ENCODE measurements at places on chromosomes 1 and 21.

GRCh38 chr21:15472108-15473040 lies 257.4 kb upstream of the USP25 start:
- DNase-seq = no peak

GRCh38 chr1:182046763-182047162 lies 14.7 kb downstream of the ZNF648 start:
- DNase-seq = no peak

DNA sequence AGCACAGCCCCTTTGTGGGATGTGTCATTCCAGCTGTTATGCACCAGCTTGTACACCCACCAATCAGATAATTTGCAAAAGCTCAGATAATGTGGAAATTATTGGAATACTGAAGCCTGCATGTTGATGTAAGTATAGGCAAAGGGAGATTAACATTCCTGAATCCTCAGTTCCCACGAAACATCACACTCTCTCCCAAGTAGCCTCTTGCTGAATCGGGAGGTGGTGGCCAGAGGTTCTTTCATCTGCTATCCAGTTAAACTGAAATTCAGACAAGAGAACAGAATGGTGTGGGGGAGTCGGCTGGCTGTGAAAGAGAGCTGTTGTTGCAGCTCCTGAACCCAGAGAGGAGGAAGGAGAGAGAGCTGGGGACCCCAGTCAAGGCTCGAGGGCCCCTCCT lies 170.9 kb downstream of the ZBTB18 start:
- no peak for DNase-seq

DNA sequence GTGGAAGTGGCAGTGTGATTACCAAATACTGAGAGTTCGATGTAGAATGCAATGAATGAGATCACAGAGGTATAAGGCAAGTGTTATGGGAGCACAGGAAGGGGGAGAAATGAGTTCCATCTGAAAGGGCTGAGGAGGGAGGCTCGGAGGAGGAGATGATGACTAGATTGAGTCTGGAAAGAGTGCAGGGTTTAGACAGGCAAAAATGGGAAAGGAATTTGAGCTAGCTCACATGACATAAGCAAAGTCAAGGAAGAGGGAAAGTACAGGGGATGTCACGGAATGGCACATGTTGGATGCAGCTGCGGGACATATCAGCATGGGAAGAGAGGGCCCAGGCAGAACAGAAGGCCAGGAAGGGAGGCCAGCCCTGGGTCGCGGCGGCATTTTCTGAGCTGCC lies 132.7 kb downstream of the RUNX1 start:
- no peak for DNase-seq

GRCh38 chr1:221487781-221488524 lies 253.9 kb downstream of the DUSP10 start:
- no peak for DNase-seq

DNA sequence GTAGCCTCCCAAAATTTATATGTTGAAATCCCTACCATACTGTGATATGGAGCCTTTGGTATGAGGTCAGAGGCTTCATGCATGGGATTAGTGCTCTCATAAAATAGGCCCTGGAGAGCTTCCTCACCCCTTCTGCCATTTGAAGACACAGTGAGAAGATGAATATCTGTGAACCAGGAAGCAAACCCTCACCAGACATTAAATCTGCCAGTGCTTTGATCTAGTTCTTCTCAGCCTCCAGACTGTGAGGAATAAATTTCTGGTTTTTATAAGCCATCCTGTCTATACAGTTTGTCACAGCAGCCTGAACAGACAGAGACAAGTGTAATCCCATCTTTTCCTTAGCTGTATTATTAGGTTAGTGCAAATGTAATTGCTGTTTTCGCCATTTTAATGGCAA lies 88.4 kb downstream of the OLFML2B start:
- DNase-seq = no peak

All from vagina (tissue), 2 donors.